ENCODE measurements at places on chromosomes 12 and 14.

DNA sequence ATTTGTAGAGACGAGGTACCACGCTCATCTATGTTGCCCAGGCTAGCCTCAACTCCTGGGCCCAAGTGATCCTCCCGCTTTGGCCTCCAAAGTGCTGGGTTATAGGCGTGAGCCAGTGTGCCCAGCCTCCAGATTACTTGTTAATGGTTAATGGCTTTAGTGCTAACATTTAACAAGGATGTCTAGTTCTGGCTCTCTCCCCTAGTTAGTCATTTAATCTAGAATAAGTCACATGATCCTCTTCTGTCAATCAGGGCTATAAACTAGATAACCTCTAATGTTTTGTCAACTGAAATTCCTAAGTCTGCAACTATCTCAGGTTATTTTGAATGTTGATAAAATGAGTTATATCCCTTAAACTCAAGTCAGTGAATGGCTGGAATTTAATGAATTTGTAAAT is 15.7 kb downstream of the ACTR6 start:
- no peak for DNase-seq

DNA sequence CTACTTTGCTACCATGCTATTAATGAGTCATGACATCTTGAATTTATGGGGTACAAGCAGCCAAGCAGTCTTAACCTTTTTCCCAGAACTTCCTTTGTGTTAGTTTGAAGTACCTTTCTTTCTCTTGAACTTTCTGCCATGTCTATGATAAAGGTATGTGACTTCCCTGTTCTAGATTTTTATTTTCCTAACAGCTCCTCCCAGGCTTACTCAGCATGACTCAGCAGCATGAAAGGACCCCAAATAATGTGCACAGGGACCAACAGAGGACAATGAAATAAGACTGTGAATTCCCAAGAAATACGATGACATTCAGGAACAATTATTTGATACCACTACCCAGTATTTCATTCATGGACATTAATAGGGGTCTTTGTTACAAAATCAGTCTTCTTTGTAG is 60.0 kb downstream of the TTC6 start:
- peak; percentile 5 for DNase-seq

GRCh38 chr12:101115326-101115725 is 94.7 kb downstream of the SLC5A8 start:
- no peak for DNase-seq

DNA sequence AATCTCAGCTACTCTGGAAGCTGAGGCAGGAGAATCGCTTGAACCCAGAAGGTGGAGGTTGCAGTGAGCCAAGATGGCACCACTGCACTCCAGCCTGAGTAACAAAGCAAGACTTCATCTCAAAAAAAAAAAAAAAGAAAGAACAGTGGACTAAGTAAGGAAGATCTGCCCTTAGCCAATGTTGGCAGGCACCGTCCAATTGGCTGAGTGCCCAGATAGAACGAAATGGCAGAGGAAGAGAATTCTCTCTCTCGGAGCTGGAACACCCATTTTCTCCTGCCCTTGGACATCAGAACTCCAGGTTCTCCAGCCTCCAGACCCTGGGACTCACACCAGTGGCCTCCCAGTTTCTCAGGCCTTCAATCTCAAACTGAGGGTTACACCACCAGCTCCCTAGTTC is 49.9 kb downstream of the ESR2 start:
- no peak for DNase-seq
